Muscle of arm (tissue), 14 donors: ENCODE measurements at places on chromosomes 3 and 15.

GRCh38 chr15:95624616-95625361 is 705.7 kb upstream of the NR2F2 start:
- DNase-seq = no peak

GRCh38 chr3:9473496-9474065 is 76.2 kb downstream of the SETD5 start:
- DNase-seq = no peak

DNA sequence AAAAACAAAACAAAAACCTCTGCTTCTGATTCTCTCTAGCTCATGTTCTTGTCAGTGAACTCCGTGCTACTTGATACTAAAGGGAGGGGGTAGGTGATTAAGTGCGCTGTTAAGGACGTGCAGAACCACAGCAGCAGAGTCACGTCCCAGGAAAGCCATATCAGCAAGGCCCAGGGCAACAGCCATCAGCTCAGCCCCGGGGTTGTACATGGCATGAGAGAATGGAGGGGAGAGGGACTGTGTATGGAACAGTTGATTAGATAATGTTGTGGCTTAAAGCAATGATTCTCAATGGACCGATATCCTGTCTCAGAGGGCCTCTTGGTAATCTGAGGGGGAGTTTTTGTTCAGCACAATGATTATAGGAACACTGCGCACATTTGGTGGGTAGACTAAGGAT is 27.6 kb downstream of the C2CD4A start:
- no peak for DNase-seq

- no peak for DNase-seq
These were observed 74.2 kb downstream of the EEFSEC start for GRCh38 chr3:128227507-128227906.

- peak; percentile 64 for DNase-seq
These were observed 46.0 kb downstream of the ALDH1L1 start for GRCh38 chr3:126134219-126134975.

GRCh38 chr15:23548071-23548470 is 17.4 kb upstream of the MKRN3 start:
- DNase-seq = no peak

DNA sequence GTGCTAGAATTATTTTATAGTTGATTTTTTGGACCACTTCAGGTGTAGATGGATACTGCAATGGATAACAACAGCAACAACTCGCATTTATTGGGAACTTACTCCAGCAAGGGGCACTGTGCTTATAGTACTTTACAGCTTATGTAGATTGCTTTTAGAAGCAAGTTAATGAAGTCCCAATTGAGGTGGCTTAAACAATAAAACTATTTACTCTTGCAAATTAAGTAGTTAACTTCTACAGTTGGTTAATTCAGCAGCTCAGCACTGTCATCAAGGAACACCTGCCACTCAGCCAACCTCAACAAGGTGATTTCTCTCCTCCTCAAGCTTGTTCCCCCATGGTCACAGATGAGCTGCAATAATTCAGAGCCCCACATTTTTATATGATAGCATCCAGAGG is 124.1 kb downstream of the RASA2 start:
- DNase-seq = no peak

GRCh38 chr3:33186524-33187367 is 31.9 kb downstream of the SUSD5 start:
- no peak for DNase-seq

DNA sequence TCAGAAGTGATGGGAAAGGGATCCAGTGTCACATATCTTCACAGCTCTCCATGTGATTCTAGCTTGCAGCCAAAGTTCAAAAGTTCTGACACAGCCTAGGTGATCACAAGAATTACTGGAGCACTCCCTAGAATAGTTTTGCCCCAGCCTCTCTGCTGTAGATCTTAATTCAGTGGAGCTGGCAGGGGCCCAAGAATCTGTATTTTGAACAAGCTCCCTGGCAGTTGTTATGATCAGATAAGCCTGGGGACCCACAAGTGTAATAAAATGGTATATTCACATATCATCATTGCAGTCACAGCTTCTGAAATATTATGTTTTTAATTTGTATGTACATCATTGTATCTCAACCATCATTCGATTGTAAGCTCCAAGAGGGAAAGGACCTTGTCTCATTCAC is 62.3 kb downstream of the NOX5 start:
- no peak for DNase-seq

- no peak for DNase-seq
These were observed 4.8 kb downstream of the VWA5B2 start for GRCh38 chr3:184234224-184234623.

GRCh38 chr15:69253156-69253555 is 45.6 kb upstream of the PAQR5 start:
- DNase-seq = no peak

DNA sequence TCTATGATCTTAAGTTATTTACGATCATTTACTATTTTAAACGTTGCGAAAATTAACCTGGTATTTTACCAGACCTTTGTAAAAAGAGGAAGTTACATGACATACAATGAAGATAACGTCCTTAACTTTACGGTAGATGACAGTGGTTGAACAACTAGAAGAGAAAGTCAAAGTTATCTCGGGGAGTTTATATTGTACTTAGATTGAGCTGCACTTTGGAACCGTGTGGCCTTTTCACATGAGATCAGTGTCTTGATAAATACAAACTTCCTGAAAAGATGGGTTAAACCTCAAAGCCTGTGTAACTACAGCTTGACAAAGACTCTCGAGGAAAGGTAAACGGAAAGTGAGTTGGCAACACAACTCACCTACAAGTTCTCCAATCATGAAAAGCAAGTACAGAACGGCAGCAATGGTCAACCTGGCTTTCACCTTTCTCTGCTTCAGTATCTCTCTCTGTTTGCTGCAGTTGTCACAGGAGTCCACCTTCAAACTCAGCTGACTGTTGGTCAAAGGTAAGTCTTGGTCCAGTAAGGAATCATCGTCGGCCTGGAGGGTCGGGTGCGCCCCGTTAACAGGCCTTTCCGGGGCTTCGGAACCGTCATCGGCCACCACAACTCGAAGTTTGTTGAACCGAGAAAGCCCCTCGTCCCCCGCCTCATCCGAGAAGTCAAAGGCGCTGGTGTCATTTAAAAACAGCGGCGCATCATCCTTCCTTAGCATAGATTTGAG is 793 bp downstream of the SLC30A4 start:
- peak; percentile 15 for DNase-seq

GRCh38 chr3:47512416-47513124 is 942 bp downstream of the ELP6 start:
- peak; percentile 37 for DNase-seq

DNA sequence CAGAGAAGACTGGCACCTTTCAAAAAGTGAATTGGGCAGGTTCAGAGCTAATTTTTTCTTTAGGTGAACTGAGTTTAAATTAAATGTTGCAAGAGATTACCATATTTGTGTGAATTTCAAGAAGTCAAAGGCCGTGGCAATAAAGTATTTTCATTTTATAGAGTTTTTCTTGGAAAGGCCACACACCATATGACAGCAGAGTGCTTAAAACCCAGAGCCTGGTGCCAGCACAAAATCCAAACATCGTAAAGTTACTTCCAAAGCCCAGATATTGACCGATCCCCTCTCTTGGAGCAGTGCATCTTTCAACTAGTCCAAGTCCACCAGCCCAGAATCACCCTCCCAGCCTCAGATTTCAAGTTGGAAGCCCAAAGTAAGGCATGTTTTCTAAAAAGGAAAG is 164.5 kb downstream of the VGLL4 start:
- DNase-seq = no peak

- DNase-seq = no peak
These were observed 765.5 kb downstream of the OTOL1 start for GRCh38 chr3:162262129-162262528.

DNA sequence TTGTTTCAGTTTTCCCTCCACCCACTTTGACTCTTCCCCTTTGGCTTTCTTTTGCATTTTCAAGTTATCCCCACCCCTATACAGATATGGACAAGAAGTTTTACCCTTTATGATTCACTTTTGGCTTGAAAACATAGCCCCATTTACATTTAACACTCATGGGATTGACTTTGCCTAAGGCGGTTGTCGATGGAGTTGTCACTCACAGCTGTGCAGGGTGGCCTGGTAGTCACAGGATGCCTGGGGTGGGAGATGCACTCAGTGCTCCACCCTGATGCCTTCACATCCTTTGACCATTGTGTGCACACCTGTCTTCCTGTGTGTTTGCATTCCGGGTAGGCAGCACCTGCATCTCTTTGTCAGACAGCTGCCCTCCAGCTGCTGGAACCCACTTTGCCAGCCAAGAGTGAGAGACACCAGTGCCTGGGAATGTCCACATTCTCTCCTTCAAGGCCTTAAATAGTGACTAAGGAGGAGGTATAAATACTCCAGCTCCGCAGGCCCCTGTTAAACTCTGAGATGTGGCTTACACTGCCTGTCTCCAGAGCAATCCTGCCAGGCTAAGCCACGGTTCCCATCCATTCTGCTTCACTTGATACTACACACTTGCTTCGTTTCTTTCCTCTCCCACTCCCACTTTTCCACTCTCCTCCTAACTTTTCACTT is 191.5 kb upstream of the SLC24A5 start:
- no peak for DNase-seq

DNA sequence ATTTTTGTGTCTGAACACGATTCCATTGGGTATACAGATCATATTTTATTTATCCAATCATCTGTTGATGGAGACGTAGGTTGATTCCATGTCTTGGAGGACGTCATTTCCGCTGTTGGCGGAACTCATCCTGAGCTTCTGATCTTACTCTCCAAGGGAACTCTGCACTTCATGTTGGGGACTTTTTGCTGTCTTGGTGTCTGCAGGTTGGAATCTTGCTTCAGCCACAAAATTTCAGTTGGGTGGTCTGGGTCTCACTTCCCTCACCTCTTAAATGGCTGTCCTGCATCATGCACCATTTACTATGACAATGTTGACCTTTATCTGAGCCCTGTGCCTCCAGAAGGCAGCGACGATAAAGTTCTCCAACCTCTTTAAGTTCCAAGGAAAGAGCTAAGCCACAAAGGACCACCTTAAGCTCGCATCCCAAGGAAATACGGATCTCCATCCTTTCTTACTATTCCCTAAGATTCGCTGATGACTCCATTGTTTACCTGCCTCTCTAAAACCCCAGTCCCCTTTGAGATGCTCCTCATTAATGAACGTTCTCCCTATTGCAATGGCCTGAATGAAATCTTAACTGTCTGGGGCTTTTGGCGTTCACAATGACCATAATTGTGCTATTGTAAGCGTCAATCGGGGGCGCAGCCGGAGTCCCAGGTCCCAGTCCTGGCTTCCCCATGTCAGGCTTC is 23.1 kb upstream of the RNU6-1 start:
- DNase-seq = no peak

GRCh38 chr15:47364230-47365141 is 352.8 kb upstream of the SEMA6D start:
- no peak for DNase-seq

- DNase-seq = no peak
These were observed 50.3 kb downstream of the CMTM8 start for GRCh38 chr3:32288819-32289218.

- DNase-seq = no peak
These were observed 13.2 kb downstream of the TSPAN3 start for GRCh38 chr15:77057685-77058084.

DNA sequence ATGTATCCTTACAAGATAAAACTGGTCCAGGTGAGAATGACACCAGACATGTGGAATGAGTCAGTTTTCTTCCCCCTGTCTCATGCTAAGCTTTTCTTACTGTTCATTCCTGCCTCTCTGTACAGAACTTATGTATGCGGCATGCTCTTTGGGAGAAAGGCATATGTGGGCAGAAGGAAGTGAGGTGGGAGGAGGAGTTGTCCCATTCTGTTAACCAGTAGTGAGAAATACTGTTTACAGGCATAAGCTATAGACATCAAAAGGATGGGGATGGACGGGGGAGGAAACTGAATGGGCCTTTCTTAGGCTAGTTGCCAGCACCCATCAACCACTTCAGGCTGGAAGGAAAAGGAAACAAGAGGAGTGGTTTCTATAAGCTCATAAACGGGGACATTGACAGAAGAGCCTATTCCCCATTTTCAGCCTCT is 143.6 kb upstream of the BHLHE40 start:
- no peak for DNase-seq

GRCh38 chr15:40637221-40637745 is 43.2 kb downstream of the KNL1 start:
- DNase-seq = no peak

GRCh38 chr15:35756623-35757022 is 210.7 kb upstream of the DPH6 start:
- peak; percentile 15 for DNase-seq

DNA sequence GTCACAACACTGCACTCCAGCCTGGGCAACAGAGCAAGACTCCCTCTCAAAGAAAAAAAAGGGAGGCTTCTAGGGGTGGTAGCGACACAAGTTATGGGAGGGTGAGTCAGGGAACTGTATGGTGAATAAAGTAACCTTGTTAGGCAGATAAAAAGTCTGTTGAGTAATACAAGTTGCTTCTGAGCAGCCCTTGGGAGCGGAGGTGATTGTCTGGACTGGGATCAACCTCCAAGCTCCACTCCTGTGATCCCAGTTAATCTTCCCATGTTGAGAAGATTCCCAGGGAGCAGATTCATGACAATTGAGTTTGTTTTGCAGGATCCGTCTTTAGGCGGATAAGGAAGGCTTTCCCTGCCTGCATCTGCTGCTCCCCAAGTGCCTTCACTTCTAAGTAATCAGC is 335.9 kb downstream of the THSD4 start:
- DNase-seq = no peak

- DNase-seq = no peak
These were observed 284.7 kb upstream of the ICE2 start for GRCh38 chr15:60763688-60764087.

- no peak for DNase-seq
These were observed 461 bp downstream of the COPB2 start for GRCh38 chr3:139388821-139389551.
